ENCODE measurements at places on chromosomes 13 and 19.
A peak's percentile ranks its signal among the peaks of the same experiment; 100 is the strongest.

DNA sequence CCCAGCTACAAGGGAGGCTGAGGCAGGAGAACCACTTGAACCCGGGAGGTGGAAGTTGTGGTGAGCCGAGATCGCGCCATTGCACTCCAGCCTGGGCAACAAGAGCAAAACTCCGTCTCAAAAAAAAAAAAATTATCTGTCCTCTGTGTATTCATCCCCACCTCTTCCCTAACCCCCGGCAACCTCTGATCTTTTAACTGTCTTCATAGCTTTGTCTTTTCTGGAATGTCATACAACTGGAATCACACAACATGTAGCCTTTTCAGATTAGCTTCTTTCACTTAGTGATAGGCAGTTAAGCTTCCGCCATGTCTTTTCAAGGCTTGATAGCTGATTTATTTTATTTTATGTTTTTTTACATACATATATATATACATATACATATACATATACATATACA lies 8.4 kb upstream of the S1PR5 start:
- DNase-seq = no peak

GRCh38 chr19:16599655-16600346 lies 27.6 kb upstream of the SLC35E1 start:
- DNase-seq = no peak

DNA sequence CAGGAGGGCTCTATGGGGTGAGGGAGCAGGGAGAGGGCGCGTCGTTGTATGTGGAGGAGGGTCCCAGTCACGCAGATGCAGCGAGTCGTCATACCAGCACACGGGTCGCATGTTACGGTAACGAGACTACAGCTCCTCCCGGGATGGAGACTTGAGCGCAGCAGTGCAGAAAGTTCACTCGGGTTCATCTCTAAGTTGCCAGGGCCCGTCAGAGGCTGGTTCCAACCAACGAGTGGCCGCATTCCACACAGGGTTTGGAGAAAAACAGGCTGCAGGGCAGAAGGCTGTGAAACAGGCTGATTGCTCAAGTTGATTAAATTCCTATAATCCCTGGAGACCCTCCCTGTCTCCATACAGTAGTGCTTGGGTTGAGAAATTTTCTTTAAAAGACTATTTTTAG lies 21.9 kb upstream of the TTYH1 start:
- no peak for DNase-seq

- DNase-seq = peak; percentile 76
Observed at GRCh38 chr19:48660852-48661710, 11.7 kb downstream of the NTN5 start.

DNA sequence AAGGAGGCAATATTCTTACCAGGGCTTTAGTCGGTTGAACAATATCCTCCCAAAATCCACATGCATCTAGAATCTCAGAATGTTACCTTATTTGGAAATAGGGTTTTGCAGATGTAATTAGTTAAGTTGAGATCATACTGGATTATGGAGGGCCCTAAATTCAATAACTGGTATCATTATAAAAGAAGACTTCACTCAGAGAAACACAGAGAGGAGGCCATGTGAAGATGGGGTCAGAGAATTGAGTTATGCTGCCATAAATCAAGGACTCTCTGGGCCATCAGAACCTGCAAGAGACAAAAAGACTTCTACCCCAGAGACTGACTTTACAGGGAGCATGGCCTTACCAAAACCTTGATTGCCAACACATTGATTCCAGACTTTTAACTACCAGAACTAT lies 1611.1 kb downstream of the SLITRK5 start:
- DNase-seq = no peak

- no peak for DNase-seq
Observed at GRCh38 chr13:43720780-43721397, 65.9 kb downstream of the ENOX1 start.

DNA sequence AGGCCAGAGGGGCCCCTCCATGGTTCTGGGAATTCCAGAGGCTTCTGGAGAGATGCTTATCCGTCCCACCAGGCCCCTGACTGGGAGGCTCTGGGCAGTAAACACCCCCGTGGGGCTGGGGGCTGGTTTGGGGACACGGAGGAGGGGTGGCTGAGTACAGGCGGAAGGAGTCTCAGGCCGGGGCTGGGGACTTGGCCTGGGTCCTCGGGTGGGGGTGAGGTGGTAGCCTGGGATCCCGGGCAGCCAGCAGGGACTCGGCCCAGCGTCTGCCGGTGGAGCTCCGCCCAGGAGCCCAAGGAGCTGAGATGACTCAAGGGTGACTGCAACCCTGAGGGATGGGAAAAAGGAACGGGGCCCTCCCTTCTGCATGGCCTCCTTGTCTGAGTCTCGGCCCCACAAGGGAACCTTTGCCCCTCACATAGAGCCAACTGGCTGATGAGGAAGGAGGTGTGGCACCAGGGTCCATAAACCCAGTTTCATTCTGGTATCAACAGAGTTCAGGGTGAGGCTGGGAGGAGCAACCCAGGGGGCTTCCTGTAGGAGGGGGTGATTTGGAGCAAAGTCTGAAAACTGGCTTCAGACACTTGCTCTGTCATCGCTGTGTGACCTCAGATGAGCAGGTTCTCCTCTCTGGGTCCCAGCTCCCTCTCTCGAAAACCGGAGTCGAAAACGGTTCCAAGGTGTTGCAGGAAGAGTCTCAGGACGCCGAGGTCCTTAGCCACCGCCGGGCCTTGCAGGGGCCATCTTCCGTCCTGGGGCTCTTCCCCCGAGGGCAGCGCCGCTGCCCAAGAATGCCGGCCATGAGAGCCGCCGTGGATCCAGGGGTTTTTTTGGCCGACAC lies 809 bp downstream of the MISP start:
- no peak for DNase-seq

DNA sequence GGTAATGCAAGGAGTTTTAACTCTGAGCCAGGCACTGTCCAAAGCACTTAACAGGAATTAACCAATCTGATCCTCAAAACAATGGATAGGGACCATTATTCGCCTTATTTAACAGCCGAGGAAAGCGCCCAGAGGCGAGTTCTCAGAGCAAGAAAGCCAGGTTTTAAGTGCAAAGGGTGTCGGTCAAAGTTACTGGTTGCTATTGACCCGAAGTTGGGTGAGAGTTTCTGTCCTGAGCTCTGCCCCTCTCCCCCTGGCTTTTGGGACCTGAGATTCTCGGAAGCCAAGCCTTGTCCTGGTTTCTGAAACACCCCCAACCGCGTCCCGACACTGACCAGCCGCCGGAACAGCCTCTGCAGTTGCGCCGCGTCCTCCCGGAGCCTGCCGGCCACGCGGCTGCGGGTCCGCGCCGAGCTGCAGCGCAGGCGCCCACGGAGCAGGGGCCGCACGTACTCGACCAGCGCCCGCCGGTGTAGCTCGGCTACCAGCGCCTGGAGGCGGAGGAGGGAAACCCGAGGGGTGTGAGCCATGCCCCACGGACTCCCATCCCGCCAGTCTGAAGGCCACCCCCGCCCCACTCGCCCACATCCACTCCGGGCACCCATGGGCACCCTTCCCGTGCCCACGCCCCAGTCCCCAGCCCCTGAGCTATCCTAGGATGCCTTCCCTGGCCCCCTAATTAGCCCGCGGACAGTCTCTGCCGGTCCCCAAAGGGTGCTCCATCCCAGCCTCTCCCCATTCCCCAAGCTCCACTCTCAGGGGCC lies 27.8 kb downstream of the EXOC3L2 start:
- no peak for DNase-seq

GRCh38 chr13:93670866-93671265 lies 444.3 kb downstream of the GPC6 start:
- no peak for DNase-seq

DNA sequence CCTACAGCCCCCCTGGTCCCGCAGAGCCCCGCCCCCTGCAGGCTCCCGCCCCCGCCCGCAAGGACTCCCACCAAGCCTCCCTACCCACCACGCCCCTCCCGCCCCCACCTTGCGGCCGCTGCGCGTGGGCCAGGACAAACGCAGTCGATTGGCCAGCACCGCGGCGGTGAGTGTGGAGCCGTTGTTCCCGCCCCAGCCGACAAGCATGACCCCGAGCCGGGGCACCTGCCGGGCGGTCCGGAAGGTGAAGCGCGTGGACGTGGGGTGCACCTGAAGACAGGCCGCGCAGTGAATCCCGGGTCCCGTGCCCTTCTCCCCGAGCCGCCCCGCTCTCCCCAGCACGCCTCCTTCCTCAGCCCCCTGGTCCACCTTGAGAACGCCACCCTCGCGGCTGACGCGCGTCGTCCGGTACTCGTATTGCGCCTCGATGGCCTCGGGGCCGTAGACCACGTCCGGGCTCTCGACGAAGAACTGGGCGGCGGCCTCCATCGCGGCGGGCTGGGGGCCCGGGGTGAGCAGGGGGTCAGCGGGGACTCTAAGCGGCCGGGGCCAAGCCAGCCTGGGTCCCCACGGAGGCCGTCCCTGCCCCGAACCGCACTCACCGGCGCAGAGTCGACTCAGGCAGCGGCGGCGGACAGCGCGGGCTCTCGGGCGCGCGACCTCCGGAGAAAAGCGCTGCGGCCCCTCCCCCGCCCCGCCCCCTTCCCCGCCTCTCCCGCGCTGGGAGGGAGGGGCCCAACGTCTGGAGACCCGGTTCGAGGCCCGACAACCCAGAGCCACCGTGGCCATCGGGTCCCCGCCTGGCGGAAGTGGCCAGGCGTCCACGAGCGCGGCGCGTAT lies at the start of gene ISYNA1:
Gene ISYNA1 (minus strand): TSS at position 643 of the 840 bp plus-strand sequence. CDS start 154 bp downstream, at position 489.
- peak; percentile 66 for DNase-seq

- DNase-seq = peak; percentile 51
Observed at GRCh38 chr13:28579322-28579721, 79.6 kb upstream of the POMP start.

DNA sequence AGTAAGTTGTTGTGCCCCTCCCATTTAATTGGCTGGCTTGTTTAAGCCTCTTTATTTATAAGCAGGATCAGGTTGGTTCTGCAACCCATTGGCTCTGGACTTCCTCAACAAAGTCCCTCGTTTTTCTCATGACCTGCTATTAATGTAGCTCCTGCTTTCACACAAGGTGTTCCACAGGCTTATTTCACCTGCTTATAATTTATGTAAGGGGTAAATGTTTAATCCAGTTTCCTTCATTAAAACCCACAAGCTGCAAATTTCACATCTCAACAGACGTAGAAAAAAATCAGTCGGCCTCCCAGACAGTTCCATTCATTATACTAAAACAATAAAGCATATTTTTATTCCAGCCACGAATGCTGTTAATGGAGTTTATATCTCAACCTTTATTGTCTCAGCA lies 86.1 kb downstream of the TBC1D4 start:
- DNase-seq = no peak
